Esophagus (tissue), 2 donors: ENCODE measurements at places on chromosomes 12 and 14. TPM values are rescaled to one million over a fixed set of nuclear protein-coding genes. Genes with fewer than 3 reads are reported as not detected.

The PLEKHG7 gene
- polyA plus RNA-seq: 0.01 TPM

The PROX2 gene
- not detected for polyA plus RNA-seq

The MYH7 gene
- 0.12 TPM for polyA plus RNA-seq

The ASCL1 gene
- polyA plus RNA-seq: not detected

The CLEC1B gene
- polyA plus RNA-seq: not detected
